ENCODE measurements at places on chromosomes 2 and 18.
A peak's percentile ranks its signal among the peaks of the same experiment; 100 is the strongest.

- DNase-seq: peak; percentile 40
Measured at GRCh38 chr2:220276741-220277444, 649.5 kb downstream of the SLC4A3 start.

DNA sequence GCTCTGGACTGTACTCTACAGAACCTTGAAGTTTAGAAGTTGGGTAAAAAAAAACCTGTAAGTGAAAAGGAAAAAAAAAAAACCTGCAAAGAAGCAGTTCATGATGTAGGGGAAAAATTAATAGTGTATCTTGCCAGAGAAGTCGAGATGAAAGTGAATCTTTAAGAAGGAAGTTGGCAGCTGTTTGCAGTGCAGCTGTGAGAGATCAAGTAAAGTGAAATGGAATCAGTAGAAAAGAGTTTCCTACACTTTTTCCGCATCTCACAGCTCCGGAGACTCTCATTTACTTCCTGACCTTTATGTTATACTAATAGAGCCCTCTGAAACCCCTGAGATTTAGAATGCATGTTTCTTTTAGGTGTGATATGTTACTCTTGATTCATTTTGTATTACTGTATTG lies 19.2 kb downstream of the RNMT start:
- DNase-seq: no peak

DNA sequence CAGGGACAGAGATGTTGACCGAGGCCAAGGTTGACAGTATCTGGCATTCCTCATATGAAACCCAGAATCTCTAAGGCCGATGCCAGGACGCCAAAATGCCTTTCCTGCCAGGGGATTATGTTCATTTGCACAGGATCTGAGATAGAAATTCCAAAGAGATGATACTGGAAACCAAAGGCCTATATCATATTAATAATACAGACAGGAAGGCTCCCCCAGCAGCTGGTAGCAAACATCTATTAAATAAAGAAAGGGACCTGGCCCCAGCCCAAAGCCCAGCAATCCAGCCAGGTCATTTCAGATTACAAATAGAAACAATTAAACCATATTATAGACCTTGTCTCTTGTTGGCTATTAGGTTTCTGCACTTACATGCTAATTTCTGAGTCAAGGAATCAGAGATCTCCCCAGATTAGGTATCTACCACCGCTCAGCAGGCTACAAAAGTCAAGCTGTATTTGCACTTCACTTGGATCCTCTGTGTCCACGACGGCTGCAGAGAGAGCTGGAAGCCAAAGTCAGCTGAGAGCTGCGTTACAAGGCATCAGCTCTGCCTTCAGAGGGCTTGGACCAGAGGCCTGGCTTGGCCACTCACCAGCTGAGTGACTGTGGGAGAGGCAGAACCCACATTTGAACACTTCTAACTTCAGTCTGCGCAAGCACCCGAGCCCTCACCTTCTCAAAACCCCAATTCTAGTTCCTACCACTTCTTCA lies 269.3 kb upstream of the SIX2 start:
- no peak for DNase-seq

DNA sequence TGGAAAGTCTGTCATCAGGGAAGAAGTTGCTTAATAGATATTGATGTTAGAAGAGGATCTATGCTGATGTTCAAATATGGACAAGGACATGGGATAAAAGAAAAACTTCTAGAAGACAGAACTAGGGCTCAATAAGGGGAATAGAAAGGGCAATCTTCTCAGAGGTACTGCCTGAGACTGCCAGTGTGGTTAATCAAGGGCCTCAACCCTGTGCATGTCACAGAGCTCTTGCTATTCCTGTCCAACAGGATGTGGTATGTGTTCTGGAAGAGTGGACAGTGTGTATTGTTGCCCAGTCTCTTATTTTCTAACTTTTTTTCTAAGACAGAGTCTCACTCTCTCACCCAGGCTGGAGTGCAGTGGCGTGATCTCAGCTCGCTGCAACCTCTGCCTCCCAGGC lies 27.8 kb upstream of the RNF125 start:
- DNase-seq: no peak

DNA sequence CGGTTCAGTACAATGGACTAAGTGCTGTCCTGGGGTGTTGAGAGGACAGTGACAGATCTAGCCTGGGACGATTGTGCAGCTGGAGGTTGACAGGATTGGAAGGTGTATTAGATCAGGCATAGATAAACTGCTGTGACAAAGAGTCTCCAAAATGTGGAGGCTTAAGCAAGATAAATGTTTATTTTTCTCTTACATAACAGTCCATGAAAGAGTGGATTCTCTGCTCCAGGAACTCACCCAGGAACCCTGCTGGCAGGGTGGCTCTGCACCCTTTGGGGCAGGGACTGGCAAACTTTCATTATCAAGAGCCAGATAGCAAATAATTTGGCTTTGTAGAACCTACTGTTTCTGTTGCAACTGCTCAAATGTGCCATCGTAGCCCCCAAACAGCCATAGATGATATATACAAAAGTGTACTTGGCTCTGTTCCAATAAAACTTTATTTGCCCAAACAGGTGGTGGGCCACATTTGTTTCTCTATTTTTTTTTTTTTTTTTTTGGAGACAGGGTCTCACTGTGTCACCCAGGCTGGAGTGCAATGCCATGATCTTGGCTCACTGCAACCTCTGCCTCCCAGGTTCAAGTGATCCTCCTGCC lies 9.7 kb downstream of the HRH4 start:
- no peak for DNase-seq

GRCh38 chr2:166419616-166419934 lies 43.8 kb upstream of the SCN9A start:
- DNase-seq: peak; percentile 20

DNA sequence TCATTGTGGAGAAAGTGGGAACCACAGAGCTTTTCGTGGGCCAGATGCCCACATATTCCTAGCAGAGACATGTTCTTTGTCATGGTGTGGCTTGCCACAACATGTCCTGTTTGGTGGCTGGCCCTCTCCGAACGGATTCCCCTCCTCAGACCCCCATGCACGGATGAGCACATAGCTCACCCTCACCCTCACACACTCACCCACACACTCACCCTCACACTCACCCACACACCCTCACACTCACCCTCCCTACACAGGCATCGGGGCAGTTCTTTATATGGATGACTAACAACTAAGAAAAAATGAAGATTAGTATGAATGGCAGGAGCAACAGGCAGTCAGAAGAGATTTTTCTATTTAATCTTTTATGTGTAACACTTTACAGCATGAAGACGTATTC lies 149.9 kb downstream of the ZNF236 start:
- no peak for DNase-seq

DNA sequence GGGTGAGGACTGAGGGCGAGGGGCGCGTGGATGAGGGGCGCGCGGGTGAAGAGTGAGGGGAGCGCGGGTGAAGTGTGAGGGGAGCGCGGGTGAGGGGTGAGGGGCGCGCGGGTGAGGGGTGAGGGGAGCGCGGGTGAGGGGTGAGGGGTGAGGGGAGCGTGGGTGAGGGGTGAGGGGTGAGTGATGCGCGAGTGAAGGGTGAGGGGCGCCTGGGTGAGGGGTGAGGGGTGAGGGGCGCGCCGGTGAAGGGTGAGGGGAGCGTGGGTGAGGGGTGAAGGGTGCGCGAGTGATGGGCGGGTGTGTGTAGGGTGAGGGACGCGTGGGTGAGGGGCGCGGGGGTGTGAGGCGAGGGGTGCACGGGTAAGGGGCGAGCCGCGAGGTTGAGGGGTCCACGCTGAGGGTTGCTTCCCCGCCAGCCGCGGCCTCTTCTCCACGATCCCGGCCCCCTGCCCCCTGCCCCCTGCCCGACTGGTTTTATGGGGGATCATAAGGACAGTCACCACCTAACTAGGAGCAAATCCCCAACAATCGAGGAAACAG lies 1.1 kb upstream of the SLC66A2 start:
- DNase-seq: no peak

GRCh38 chr2:160440888-160441287 lies 52.7 kb downstream of the RBMS1 start:
- no peak for DNase-seq

DNA sequence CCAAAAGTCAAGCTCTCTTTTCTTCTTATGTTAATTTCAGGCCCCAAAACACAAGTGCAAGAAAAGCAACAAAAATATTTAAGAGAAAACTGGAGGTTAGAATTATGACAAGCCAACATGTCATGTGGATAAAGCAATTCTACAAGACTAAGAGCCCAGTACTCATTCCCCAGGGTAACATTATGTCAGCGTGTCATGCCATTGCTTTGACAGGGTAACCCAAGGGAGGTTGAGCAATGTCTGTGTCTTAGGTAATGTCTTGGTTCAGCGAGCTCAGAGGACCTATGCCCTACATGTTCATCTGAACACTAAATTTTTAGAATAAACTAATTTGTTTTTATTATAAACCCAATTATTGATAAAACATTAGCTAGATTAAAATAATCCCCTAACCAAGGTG lies 173.2 kb upstream of the ZNF804A start:
- no peak for DNase-seq

DNA sequence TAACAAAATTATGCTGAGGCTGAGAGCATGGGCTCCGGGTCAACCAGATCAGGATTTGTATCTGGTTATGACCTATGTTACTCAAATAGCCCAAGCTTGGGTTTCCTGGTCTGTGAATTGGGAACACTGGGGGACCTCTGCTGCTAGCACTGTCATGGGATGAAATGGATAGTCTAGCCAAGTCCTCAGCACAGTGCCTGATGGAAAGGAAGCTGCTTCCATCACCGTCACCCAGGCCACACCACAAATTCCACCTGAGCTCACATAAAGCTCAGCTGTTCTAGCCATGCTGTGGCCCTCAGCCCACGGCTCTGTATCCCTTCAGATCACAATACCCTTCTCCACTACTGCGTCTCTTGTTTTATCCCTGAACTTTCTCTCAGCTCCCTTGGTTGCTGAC lies 179.6 kb upstream of the SP5 start:
- DNase-seq: no peak

DNA sequence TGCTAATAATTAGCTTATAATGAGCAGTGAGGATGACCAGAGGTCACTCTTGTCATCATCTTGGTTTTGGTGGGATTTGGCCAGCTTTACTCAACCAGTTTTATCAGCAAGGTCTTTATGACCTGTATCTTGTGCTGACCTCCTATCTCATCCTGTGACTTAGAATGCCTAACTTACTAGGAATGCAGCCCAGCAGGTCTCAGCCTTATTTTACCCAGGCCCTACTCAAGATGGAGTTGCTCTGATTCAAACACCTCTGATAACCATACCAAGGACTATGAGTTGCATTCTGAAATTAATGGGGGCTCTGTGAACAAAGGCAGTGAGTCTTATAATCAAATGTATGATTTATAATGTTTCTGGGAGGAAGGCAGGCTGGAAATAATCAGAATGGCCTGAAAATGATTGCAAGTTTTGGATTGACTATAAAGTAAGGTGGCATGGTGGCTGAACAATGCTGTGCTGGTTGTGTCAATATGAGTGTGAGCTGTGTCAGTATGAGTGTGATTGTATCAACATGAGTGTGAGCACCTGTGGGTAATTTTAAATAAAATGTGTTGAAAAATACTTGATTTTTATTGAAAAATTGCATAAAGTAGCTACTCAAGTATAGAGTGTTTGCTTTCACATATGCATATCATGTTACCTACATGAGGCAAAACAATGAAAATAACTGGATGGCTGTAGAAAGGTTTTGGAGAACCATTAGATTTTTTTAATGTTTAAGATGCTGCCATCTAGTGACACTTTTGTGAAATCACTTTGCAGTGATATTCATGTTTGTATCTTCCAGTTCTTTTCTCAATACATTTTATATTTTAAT lies 103.0 kb downstream of the KYNU start:
- DNase-seq: peak; percentile 33

GRCh38 chr2:27000228-27000627 lies 29.8 kb downstream of the MAPRE3 start:
- no peak for DNase-seq

- no peak for DNase-seq
Measured at GRCh38 chr18:21853775-21854552, 113.4 kb downstream of the MIB1 start.

GRCh38 chr2:155727187-155727895 lies 605.2 kb downstream of the NR4A2 start:
- no peak for DNase-seq

DNA sequence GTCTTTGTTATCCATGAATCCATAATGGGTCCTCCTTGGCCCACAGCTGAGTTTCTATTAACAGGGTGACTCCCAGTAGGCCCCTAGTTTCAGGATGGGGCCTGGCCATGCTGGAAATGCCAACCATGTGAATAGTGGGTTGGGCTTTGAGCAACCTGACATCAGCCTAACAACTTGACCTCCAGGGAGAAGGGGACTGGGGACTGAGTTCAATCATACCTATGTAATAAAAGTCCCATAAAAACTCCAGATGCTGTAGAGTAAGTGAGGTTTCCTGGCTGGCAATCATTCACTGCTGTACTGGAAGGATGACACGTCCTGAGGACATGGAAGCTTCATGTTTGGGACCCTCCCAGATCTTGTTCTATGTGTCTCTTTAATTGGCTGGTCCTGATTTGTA lies 7.9 kb downstream of the REV1 start:
- DNase-seq: no peak

DNA sequence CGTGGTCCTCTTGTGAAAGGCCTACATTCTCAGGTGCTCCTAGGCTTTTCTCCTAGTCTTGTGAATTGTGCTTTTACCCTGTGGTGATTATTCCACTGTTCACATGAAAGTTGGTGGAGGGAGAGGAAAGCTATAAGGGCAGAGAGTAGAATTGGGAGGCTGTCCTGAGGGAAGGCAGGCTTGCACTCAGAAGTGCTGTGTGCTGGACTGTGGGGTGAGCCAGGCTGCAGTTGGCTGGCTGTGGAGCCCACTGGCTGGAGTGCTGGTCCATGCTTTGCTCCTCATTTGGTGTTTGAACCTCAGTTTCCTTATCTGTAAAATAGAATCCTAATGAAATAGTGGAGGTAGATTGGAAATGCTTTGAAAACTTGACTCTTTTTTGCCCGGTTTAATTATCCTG lies 21.3 kb downstream of the LIMS1 start:
- DNase-seq: no peak

- DNase-seq: no peak
Measured at GRCh38 chr2:82239176-82239575, 1934.6 kb upstream of the LRRTM1 start.

GRCh38 chr2:9629222-9630116 lies 1.3 kb downstream of the YWHAQ start:
- DNase-seq: no peak

GRCh38 chr18:22546905-22547570 lies 129.3 kb upstream of the CTAGE1 start:
- no peak for DNase-seq

- DNase-seq: no peak
Measured at GRCh38 chr18:74638210-74638609, 40.5 kb downstream of the ZNF407 start.

GRCh38 chr2:69358914-69359313 lies 28.1 kb downstream of the GFPT1 start:
- DNase-seq: no peak

DNA sequence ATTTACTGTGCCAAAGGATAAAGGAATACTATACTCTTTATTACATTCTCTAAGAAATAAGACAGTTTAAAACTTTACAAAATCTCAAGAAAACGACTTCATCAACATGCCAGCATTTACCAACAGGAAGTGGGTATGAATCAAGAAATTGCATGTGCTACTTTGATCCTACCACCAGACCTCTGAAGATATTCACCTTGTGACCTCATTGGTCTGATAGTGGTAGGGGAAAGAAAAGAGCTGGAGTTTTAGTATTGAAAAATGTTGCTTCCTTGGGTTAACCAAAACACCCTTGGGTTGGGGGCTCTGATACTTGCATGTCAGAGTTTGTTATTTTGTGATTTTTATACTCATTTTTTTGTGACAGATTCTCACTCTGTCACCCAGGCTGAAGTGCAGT lies 84.1 kb upstream of the LPIN2 start:
- DNase-seq: no peak

- DNase-seq: no peak
Measured at GRCh38 chr18:30142870-30143269, 899.7 kb downstream of the DSC3 start.
